ENCODE measurements at places on chromosomes 6 and 20. TPM values are rescaled to one million over a fixed set of nuclear protein-coding genes. Genes with fewer than 3 reads are reported as not detected.

The MRPS26 gene
- total RNA-seq = 50.0 TPM

The SLC44A4 gene
- total RNA-seq = 0.10 TPM

The FRK gene
- total RNA-seq = not detected

The POLR1H gene
- 77.8 TPM for total RNA-seq

DNA sequence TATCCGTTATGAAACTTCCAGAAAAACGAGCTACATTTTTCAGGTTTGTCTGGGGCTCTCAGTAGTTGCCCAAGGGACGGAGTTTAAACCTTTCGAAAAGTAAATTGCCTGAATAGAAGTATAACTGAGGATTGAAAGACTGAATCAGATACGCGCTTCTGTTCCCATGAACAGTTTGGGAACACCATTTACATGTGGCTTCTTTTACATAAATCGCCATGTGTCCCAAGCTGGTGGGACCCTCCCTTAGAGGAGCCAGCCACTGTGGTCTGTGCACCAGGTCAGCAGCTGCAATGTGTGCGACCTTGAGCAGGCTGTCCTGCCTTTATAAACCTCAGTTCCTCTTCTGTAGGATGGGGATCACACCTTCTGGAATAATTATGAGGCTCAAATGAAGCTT lies 11.0 kb downstream of the ENTPD6 start:
- no peak for DNase-seq

- DNase-seq = no peak
Measured at GRCh38 chr20:56636716-56637115, 7.6 kb downstream of the TFAP2C start.

DNA sequence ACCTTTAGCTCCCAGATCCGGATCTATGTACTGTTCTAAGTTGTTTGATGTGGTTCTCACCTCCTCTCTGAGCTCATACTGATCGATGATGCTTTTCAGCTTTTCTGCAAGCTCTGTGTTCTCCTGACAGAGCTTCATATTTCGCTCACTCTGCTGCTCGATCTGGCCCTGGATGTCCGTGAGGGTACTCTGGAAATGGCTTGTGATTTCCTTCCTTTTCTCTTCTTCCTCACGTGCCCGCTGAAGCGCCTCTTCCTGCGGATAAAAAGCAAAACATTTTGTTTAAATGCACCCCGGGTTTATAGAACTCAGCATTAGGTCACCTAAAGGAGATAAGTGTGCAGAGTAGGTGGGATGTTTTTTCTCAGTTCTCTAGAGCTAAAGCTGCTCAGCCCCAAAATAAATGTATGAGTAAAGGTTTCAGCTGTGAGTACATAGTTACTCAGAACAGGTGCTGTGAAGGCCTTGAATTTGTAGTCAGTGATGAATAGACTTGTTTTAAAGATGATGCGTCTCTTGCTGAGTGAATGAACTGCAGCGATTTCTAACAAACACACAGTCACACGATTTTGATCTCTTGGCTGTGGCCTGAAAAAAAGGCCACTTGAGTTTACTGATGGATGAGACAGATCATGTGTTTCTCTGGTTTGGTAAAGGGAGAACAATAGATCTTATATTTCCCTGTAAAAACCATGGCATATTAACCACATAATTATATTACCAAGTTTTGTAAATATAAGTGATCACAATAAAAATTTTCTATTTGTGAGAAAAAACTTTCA lies 29.1 kb downstream of the TXLNB start:
- DNase-seq = peak; percentile 51

DNA sequence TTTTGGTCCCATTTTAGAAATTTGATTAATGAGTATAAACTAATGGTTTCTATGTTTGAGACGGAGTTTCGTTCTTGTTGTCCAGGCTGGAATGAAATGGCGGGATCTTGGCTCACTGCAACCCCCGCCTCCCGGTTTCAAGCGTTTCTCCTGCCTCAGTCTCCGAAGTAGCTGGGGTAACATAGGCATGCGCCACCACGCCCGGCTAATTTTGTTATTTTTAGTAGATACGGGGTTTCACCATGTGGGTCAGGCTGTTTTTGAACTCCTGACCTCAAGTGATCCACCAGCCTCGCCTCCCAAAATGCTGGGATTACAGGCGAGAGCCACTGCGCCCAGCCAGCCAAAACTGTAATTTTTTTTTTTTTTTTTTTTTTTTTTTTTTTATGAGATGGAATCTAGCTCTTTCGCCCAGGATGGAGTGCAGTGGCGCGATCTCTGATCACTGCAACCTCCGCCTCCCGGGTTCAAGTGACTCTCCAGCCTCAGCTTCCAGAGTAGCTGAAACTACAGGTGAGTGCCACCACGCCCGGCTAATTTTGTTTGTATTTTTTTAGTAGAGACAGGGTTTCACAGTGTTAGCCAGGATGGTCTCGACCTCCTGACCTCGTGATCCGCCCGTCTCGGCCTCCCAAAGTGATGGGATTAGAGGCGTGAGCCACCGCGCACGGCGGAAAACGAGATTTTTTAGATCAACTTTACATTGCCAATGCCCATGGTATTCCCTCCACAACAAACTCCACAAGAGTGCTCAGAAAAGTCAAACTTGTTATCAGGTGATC lies 127.8 kb downstream of the HFE start:
- peak; percentile 21 for DNase-seq

GRCh38 chr6:82616386-82617028 lies 252.9 kb downstream of the TPBG start:
- DNase-seq = no peak

- DNase-seq = no peak
Measured at GRCh38 chr6:129022011-129022553, 139.1 kb downstream of the LAMA2 start.

Measured in activated naive CD4-positive, alpha-beta T cell treated with anti-CD3 and anti-CD28 coated beads for 36 hours (primary cell).